G401 (cell line): ENCODE measurements at places on chromosomes 6 and 20. TPM values are rescaled to one million over a fixed set of nuclear protein-coding genes. Genes with fewer than 3 reads are reported as not detected.

GRCh38 chr20:53857723-53858236, 212.6 kb downstream of the BCAS1 start:
- DNase-seq = no peak

DNA sequence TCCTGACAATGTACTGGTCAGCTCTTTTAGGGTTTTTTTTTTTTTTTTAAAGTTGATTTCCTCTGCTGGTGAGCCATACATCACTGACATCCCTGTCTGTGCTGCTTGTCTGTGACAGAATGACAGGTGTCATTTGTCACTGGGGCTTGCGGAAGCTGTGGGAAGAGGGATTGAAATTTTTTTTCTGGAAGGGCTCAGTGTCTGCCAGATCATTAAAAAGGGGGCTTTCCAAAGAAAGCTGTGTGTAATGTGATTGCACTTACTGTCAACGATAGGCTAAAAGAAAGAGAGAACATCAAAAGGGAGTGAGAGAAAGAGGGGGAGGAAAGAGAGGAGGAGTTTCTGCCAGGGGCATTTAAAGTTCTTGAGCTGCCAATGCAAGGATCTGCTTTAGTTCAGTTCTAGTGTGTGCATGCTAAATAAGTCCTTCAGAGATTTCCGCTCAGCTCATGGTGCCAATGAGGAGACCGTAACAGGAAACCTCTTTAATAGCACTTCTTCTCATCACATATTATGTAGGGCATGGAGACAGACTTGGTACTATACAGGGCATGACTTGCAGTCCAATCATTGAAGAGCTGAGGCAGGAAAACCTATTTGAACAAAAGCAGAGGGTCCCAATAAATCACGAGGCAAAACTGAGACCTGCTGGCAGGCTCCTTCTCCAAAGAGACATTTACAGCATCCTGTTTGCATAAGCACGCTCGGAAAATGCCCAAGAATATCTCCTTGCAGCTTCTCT, 177.2 kb downstream of the TSHZ2 start:
- no peak for DNase-seq

GRCh38 chr6:138844192-138844591, 48.3 kb downstream of the ECT2L start:
- peak; percentile 46 for DNase-seq

GRCh38 chr6:134240665-134241431, 77.1 kb downstream of the SGK1 start:
- DNase-seq = no peak

DNA sequence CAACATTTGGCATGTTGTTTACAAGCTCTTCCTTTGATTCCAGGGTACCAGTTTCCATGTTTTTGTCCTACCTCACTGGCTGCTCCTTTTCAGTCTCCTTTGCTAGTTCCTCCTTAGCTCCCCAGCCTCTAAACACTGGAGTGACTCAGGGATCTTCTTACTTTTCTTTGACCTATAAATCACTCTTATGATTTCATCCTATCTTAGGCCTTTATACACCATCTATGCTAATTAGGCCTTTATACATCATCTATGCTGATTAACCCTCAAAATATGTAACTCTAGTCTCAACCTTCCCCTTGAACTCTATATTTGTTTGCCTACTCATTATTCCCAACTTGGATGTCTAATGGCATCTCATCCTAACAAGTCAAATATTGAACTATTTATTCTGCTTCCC, 9.5 kb downstream of the TMEM30A start:
- DNase-seq = no peak

DNA sequence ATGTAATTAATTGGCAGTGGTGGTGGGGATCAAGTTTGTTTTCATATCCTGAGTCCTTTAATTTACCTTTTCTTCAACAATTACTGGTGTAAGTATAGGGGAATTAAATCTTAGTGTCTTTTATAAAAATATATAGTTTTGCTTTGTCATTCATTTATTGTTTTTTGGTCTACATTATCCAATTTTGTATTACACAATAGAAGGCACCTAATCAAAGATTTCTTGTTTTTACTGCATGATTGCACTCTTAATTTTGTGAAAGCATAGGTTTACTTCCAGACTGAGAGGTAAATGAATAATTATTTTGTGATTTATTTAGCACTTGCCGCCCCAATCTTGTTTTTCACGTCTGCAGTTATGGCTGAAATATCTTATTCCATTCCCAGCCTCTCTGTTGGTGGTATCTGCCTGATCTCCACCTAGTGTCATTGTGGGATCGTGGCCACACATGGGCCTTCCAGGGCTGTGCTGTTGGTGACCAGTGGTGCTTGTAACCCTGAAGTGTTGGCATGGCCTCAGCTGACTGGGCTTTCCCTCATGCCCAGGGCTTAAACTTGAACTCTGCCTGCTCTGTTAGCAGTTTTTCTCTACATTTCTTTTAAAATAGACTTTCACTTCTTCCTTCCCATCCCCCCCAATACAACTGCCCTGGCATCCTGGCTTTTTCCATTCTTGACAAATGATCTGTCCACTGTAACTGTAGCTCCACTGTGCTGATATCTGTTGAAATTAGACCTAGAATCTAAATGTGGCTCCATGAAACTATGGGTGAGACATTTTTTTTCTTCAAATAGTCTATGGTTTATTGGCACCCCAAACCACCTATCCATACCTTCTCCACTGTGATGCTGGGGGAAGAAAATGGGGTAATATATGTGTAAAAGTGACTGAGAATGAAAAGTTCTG, 24.8 kb downstream of the E2F3 start:
- DNase-seq = no peak

DNA sequence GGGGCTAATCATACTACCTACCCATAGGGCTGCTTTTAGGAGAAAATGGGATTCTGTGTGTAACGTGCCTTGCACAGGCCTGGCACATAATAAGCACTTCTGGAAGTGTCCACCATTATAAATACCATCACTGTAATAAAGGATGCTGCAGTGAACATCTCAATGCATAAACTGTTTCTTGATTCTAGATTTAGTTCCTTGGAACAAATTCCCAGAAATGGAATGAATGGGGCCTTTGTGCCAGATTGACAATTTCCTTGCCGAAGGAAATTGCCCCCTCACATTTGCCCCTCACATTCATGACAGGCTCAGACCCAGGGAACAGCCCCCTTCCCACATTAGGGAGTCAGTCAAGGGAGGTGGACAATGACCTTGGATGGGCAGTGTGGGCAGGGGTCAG, 29.2 kb downstream of the BPIFB4 start:
- no peak for DNase-seq

DNA sequence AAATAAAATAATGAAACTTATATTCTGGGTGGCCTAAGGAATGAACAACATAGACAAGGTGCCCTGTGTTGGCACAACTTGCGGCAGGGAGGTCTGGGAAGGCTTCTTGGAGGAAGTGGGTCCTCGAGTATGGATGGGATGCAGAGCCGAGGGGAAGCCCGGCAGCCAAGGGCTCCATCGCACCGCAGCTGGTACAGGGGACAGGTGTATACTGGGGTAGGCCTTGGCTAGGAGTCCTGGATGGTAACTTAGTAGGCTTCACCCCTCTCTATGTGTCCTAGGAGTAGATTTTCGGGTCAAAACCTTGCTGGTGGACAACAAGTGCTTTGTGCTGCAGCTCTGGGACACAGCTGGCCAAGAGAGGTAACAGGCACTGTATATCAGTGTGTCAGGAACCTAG, 28.0 kb downstream of the RAB44 start:
- DNase-seq = no peak

DNA sequence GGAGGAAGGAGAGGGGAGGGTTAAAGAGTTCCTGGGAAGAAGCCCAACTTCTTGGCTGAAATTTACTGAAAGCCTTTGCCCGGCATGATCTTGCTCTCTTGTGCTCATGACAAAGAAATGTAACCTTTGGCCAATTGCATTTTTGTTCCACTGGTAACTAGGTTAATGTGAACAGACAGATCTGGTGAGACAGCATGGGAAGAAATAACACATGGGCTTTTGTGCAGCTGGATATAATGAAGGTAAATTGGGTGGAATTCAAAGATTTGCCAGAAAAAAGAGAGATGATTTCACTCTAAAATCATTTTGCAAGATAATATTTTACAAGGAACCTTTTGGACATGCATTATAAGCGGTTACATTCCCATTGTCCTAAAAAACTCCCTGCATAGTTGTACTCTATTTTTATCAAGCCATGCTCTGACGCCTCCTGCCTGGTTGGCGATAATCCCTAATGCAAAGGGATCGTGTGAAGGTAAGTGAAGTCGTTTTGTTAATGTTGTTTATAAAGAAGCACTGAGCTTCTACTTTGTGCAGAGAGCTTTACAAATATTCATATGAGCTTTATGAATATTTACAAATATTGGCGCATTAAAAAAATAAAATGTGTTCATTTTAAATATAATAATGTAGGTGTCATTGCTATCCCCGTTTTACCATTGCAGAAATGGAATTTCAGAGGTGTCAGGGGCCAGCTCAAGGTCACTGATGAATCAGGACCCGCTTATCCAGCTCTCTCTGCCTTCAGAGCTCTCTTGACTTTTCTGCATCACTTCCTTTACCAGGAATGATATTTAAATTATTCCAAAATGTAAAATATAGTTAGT, 161.3 kb upstream of the AGPAT4 start:
- peak; percentile 77 for DNase-seq

- no peak for DNase-seq
Observed at GRCh38 chr6:168992446-168993144, 261.1 kb downstream of the THBS2 start.

DNA sequence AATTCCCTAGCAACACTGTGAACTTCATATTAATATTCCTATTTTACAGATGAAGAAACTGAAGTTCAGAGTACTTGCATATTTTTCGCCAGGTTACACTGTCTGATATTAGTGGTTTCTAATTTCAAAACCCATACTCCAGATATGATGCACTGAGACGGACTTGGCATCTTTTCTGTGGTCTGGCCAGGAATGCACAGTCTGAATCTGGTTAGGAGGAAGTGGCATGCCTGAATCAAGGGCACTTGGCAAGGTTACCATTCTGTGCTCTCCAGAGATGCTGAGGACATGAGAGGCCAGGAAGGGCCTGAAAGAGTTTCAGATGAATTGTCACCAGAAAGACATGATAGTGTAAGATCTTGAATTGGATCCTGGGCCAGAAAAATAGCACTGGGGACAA, 150.1 kb downstream of the HAO1 start:
- DNase-seq = peak; percentile 53

Gene MTRF1L
- 8.0 and 29.1 TPM in 2 replicates for total RNA-seq

DNA sequence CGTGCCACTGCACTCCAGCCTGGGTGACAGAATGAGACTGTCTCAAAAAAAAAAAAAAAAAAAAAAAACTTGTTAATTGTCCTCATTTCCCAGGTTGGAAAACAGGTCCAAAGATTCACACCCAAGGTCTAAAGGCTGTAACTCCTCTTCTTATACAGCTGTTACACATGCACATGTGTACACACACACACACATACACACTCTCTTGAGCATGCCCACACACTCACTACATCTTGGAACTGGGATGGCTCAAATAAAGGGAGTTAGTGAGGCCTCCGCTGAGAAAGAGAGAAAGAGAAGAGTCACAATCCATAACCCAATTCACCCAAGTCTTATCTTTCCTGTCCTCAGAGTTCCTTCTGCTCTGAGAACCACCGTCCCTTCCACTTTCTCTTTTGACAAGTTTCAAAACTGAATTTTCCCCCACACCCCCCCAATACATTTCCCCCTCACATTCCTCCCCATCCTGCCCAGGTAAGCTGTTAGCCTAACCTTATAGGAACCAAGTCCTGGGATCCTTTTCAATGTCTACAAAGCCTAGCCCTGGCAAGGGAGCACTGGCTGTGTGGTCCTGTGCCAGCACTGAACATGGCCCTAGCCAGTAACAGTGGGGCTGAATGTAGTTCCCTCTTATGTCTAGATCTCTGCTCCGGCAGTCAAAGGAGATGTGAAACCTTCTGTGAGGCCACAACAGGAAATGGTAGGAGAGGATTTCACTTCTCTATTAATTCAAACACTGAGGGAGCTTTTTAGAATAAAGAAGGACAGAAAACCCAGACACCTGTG, 3.2 kb upstream of the HLA-DMB start:
- no peak for DNase-seq

Gene GPX5
- total RNA-seq = not detected in 2 replicates

- DNase-seq = no peak
Observed at GRCh38 chr6:73800997-73801396, 105.0 kb downstream of the CD109 start.

DNA sequence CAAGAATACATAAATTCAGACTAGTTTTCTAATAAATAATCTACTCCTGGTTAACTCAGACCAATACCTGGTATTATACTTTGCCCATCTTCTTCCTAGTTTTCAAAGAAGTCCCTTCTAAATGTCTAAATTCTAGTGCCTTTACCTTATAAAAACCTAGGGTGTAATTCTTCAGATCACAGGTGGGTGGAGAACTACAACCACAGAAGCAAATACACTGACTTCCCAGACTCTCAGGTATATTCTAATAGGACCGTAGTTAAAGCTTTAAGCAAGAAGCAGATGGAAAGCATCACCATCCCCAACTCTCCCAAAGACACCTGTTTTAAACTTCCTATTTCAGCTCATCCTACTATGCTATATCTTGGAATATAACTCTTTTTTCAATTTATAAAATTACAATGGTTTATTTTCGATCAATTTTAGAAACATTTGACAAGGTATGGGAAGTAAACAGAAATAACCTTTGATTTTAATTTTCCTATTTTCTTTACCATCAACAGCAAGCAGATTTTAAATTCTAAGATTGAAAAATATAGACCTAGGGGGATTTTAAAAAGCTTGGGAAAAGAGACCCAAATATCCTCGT, 15.8 kb downstream of the MAN1A1 start:
- DNase-seq = peak; percentile 66

Gene CST4
- total RNA-seq = not detected in 2 replicates

GRCh38 chr6:52407467-52407866, 12.7 kb upstream of the EFHC1 start:
- DNase-seq = peak; percentile 78

- no peak for DNase-seq
Observed at GRCh38 chr20:57190536-57191264, 75.7 kb downstream of the BMP7 start.

DNA sequence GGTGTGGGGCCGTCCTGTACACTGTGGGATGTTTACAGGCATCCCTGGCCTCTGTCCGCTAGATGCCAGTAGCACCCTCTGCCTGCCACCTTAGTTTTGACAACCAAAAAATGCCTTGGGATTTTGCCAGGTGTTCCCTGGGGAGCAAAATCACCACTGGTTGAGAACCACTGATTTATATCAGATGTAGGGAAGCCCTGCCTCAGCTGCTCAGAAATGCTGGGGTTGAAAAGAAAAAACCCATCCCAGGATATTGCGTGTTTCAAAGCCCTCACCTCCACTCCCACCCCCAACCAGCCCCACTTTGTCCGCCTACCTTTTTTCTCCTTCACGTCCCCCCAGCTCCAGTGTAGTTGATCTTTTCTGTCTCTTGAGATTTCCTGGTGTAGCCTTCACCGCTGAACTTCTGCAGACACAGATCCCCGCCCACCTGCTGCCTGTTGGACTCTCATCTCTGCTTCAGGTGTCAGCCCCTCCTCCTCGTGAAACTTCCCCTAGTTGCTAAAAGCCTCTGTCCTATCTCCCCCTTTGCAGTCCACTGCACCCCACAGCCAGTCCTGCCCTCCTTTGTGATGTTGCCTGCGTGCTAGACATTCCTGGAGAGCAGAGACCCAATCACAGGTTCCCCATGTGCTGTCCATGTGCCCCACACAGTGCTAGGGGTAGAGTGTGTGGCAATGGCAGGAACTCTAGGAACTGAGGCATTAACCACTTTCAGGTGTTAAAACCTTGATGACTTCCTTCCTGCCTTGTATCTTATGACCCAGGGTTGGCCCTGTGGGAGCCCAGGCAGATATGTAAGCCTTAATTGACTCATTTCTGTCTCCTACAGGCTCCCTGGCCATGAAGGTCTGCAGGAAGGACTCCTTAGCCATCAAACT, 98.9 kb downstream of the TBC1D7 start:
- DNase-seq = no peak

- DNase-seq = no peak
Observed at GRCh38 chr6:45812922-45813321, 202.7 kb downstream of the CLIC5 start.

- DNase-seq = no peak
Observed at GRCh38 chr6:111850295-111850937, 22.8 kb downstream of the FYN start.
